Stimulated activated CD4-positive, alpha-beta T cell treated with anti-CD3 and anti-CD28 coated beads, Interleukin-1b, Interleukin-23, amount 100 ng/mL, for 4 hours (primary cell): ENCODE measurements at places on chromosomes 11 and 22.

DNA sequence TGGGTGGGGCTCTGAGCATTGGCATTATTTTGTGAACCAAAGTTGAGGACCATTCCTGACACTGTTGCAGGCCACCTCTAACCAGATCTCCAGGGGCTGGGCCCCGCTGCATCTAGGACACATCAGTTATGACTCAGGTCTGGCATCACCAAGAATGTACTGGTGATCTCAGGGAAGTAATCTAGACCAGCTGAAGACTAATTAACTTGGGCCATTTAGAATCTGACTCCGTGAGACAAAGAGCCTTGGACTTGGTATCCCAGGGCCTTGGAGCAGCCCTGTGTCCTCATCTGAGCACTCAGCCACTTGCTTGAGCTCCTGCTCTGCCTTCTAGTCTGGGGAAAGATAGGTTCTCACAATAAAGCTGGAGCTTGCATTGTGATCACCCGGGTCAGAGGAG is 200.6 kb downstream of the KIRREL3 start:
- DNase-seq = no peak

DNA sequence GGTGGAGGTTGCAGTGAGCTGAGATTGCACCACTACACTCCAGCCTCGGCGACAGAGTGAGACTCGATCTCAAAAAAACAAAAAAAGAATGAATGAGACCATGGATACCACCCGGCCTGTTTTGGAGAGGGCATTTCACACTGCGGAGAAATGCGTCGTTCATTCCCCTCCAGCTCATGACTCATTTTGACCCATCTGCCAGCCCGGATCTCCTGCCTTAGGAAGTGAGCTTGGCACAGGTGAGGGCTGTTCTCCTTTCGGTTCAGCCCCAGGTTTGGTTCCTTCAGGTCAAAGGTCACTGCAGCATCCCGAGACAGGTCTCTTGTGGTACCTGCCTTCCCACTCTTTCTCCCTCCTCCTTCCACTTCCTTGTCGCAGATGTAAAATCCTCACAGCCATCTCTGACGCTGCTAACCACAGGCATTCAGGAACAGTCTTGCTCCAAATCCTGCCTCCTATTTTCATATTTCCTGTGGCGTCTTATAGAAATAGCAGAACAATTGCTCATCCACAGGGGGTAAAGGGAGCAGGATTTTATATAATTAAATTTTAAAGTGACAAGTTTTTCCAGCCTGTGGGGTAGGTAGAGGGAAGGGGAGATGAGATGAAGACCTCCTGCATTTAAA is 517.9 kb downstream of the NTM start:
- no peak for DNase-seq

GRCh38 chr11:118375978-118376377 is 16.6 kb downstream of the UBE4A start:
- no peak for DNase-seq

DNA sequence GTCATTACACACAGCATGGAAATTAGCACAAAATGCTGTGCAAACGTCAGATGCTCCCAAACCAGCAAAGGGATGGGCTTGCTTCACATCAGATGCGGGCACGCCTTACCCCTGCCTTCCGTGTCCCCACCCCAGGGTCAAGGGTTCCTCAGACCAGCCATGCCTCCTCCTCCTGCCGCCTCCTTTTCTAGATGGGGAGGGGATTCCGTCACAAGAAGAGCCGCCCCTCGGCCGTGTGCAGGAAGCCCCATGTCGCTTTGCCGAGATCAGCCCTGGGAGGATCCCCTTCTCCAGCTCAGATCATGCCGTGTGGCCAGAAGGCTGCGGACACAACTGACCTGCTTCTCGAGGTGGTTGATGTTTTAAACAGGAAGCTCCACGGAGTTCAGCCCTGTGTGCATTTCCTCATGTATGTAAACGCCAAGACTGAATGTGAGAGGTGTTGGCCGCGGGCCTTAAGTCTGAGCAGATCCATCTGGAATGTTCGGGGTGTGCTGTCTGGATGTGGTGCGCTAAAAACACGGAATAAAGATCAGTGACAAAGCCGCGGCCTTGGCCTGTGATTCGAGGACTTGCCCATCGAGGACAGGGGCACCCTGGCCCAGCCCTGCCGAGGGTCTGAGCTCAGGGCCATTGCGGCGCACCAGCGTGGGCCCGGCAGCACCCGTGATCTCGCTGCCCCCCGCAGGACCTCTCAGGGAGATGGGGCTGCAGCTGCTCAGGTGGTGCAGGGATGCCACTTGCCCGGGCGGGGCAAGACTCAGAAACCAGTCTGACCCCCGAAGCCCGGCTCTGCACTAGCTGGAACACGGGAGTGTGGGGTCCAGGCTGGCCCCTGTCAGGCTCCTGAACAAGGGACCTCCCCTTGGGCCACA is 412.9 kb downstream of the TBC1D22A start:
- DNase-seq = no peak

DNA sequence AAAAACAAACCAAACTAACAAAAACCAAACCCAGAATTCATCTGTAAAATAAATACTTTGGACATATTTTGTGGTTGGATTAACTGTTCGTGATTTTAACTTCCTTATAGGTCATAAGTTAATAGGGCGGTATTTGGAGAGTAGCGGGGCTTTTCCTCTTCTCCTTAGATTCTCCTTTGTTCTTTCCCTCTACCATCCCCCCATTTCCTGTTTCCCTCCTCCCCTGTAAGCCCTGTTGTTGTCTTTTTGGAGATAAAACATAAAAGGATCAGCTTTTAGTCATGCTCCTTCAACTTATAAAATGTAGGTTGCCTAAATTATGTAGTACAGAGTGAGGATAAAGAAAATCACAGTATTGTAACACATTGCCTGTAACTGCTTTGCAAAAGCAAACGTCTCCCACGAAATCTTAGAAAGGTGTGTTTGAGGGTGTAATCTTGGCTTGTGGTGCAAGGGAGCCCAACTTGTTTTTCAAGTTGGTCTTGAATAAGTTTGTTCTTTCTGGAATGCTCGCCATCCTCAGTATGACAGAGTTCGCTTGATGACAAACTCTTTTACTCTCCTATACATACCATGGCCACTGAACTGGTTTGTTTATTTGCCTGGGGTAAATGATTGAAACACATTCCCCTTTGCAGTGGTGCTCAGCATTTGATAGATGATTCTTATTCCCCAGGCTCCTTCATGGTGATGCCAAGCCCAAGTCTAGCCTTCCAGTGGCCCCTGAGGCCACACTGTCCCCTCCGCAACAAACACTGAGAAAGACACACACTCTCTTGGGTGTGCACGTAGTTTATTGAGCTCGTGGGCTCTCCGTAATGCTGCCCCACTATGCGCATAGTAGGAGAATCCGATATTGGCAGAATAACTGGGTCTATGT is 49.4 kb downstream of the TEAD1 start:
- DNase-seq = no peak

DNA sequence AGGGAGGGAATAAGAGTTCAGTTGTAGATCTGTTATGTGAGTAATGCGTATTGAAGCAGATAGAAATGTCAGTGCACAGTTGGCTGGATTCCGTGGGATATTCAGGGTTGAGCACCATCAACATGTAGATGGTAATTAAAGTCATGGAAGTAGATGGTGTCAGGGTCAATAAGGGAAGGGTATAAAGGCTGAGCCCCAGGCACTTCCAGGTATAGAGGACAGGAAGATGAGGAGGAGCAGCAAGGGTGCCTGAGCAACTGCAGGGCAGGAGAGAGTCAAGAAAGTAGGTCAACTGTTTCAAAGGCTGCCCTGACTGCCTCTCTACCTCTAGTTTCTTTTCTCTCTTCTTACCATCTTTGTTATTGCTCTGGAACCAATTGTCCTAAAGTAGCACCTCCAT is 85.9 kb downstream of the MICAL2 start:
- no peak for DNase-seq

GRCh38 chr11:68973219-68973618 is 7.6 kb downstream of the MRGPRD start:
- DNase-seq = no peak

GRCh38 chr11:78080084-78080817 is 589 bp upstream of the NDUFC2 start:
- no peak for DNase-seq

GRCh38 chr22:44825310-44826150 is 73.2 kb downstream of the ARHGAP8 start:
- no peak for DNase-seq

GRCh38 chr11:129943036-129943435 is 47.7 kb upstream of the NFRKB start:
- DNase-seq = no peak

- no peak for DNase-seq
These were observed 89.1 kb downstream of the TRIM44 start for GRCh38 chr11:35751664-35752061.

GRCh38 chr11:73267906-73268540 is 4.1 kb upstream of the P2RY6 start:
- DNase-seq = no peak

DNA sequence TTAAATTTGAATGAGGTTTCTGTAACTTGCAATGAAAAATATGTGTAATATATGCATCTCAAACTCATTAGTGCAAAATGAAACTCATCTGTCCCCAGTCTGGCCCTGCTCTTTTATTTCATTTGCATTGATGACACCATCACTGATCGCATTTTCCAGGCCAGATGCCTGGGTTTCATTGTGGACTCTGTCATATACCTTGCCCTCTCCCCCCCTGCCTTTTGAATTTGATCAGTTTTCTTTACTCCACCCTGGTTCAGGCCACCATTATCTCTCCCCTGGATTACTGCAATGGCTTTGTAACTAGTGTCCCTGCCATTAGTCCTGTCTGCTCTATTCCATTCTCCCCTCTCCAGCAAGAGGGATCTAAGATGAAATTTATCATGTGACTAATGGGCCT is 360.6 kb upstream of the C11orf87 start:
- DNase-seq = no peak

- no peak for DNase-seq
These were observed 9.3 kb downstream of the TSSC4 start for GRCh38 chr11:2409611-2410468.

DNA sequence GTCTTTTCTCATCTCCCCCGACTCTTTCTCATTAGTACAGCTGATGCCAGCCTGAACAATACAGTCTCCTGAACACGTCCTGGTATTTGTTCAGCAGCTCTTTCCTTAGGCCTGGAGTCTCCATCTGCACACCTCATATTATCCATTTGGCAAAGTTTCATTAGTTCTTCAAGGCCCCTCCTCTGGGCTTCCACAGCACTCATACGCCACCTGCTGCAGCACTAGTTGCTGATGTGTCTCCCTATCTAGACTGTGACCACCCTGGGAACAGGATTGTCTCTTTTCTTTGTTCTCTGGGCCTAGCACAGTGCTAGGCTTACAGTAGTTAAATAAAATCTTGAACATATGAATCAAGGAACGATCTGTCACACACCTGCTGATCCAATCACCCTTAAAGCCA is 17.2 kb downstream of the DCHS1 start:
- DNase-seq = no peak

DNA sequence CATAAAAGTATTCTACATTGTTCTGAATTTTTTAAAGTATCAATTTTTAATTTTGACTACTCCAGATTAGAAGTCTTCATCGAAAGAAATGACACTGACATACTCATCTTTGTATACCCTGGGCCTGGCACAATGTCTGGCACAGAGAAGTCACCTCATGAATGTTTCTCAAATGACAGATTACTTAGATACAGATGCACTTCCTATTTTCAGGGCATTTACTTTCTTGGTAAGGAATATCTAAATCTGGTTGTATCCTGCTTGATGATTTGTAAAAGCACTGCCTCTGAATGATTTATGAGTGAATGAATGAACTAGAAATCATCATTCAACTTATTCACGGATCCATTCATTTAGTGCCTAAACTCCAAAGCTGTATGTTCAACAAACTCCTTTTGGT is 1784.7 kb downstream of the LRRC4C start:
- no peak for DNase-seq

DNA sequence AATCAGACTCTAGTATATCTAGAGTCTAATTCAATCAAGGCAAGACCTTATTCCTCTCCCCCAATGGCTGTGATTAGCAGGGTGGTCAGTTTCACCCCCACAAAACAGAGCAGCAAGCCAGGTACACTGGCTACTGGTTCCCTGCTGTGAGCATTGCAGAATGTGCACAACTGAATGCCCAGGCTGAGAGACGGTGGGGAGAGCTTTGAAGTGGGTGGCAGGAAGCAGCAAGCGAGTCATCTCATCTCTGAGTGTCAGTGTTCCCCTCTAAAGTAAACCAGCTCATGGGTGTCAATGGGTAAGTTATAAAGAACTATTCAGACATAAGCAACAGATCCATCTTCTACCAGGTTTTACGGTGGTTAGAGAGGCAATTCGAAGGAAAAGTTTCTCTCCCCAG is 37.6 kb downstream of the GAB4 start:
- no peak for DNase-seq

GRCh38 chr22:35886309-35886708 is 142.3 kb downstream of the RBFOX2 start:
- no peak for DNase-seq

- peak; percentile 23 for DNase-seq
These were observed 117.2 kb upstream of the IGLL5 start for GRCh38 chr22:22770280-22770871.

- no peak for DNase-seq
These were observed 43.6 kb downstream of the MRE11 start for GRCh38 chr11:94450048-94450447.

- DNase-seq = no peak
These were observed 29.2 kb downstream of the RASSF10 start for GRCh38 chr11:13038366-13038765.

DNA sequence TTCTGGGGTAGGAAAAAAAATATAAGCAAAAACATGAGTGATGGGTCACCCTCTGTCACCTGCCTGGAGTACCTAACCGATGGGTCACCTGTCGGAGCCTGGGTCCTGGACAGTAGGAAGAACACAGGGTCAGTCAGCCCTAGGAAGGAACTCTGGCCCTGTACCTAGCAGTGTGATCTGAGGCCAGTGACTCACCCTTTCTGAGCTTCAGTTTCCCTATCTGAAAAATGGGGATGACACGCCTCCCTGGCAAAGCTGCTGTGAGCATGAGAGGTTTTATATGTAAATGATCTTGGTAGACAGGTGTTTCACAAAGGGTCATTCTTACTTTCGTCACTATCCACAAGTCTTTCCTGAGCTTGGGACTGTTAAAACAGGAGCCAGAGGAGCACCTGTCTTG is 182.0 kb downstream of the ST3GAL4 start:
- no peak for DNase-seq

DNA sequence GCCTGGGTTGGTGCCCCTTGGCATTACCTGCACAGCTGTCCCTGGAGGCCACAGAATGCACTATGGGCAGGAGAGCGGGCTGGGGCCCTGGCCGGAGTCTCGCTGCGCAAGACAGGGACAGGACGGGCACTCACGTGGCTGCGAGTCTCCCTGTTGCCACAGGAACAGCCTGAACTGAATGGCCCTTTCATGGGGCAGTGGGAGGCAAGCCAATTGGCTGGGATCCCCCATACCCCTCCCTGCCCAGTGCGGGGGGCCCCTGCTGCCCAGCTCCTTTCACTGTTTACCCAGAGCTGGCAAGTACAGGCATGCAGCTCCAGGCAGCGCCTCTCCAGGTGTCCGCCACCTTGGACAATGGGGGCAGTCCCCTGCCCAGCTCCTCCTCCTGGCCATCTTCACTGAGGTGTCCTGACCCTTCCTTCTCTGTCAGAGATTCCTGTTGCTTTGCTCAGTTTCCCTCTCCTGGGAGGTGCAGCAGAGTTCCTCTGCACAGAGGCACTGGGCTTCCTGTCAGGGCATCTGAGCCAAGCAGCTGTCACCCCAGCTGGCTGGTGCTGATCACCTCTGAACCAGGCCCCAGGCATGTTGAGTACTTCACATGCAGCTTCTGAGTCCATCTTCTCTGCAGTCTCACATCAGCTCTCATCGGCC is 5.2 kb downstream of the USP2 start:
- no peak for DNase-seq
